CD4-positive, alpha-beta T cell treated with Interleukin-4 for 1 hour (primary cell): ENCODE measurements at places on chromosomes 4 and X.

GRCh38 chr4:123256901-123257300 lies 139.7 kb upstream of the SPRY1 start:
- no peak for DNase-seq

DNA sequence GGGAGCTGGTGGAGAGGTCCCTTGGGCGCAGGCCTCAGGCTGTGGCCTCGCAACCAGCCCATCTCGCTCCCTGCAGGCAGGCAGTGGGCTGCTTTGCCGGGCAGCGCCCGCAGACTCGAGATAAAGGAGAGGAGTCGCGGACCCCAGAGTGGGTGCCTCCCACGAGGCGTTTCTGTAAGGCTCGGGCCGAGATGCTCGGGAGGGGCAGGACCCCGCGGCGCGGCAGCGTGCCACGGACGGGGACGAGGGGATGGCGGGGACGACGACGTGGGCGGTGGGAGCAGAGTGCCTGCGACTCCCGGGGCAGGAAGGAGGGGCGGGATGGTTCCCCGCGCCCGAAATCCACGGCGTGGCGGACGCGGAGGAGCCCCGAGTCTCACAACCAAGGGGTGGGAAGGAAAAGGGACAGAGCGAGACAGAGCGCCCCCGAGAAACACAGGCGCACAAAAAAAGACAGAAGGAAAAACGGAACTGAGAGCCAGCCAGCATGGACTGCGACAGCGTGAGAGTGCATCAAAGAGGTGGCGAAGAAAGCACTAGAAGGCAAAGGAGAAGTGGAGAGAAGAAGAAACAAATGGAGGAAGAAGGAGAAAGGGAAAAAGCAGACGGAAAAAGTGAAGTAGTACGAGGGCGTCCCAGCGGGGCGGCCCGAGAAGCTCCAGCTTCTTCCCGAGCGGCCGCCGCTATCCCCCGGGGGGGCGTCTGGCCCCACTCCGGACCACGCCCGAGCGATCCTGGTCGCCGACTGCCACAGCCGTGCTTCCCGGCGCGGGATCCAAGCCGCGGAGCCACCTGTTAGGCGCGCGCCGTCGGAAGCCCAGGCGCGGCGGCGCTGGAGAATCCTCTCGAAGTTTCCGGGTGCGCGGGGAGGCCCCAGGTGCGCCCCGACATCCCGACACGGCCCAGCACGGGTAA lies 1.5 kb downstream of the BEND4 start:
- peak; percentile 25 for DNase-seq

- DNase-seq, result no peak
Observed at GRCh38 chrX:47500554-47500953, 17.5 kb upstream of the ZNF41 start.

GRCh38 chrX:14508025-14508690 lies 21.2 kb upstream of the GLRA2 start:
- no peak for DNase-seq

DNA sequence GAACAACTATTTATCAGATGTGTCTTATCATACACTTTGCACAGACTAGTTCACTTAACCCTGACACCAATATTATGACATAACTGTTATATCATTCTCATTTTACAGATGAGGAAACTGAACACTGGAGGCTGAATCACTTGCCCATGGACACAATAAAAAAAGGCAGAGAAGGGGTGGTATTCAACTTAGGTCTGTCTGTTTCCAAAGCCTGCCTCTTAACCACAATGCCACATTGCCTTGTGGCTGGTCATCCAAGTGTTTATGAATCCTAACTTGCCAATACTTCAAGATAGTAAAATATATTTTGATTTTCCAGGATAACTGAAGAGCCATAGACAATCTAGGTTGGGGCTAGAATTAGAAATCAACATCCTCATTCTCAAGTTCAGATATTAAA lies 327.8 kb downstream of the NR3C2 start:
- no peak for DNase-seq

- no peak for DNase-seq
Observed at GRCh38 chr4:38989487-38989886, 42.7 kb downstream of the TMEM156 start.

GRCh38 chr4:173272996-173273395 lies 61.2 kb downstream of the HMGB2 start:
- DNase-seq, result no peak

- DNase-seq, result no peak
Observed at GRCh38 chrX:110851780-110852179, 56.2 kb upstream of the CHRDL1 start.

DNA sequence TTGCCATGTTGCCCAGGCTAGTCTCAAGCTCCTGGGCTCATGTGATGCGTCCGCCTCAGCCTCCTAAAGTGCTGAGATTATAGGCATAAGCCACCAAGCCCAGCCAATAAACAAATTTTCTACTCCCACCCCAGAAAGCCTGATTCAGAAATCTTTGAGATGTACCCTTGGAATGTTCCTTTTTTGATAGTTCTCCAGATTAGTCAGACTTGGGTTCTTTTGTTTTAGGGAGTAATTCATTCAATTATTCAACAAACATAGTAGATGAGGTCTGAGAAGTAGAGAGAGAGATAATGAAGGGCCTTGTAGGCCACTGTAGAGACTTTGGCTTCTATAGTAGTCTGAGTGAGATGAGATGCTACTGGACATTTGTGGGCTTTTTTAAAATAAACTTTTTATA lies 27.8 kb downstream of the RP2 start:
- no peak for DNase-seq

- no peak for DNase-seq
Observed at GRCh38 chrX:11666164-11666563, 444 bp upstream of the ARHGAP6 start.

DNA sequence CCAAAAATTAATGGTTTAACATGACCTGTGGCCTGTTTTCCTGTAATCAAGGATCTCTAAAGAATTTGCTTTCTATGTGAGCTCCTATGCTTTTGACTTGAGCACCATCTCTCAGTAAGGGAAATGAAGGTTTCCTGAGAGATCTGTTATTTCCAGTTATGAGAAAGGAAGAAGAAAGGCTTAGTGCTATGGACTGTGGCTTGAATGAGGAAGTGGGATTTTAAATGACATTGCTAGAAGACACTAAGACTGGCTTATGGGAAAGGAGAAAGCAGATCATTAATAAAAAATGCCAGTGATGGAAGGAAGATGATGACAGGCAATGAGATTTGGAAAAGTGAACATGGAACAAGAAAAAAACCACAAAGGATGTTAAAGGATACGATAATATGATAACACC lies 285.4 kb downstream of the OPHN1 start:
- DNase-seq, result no peak

DNA sequence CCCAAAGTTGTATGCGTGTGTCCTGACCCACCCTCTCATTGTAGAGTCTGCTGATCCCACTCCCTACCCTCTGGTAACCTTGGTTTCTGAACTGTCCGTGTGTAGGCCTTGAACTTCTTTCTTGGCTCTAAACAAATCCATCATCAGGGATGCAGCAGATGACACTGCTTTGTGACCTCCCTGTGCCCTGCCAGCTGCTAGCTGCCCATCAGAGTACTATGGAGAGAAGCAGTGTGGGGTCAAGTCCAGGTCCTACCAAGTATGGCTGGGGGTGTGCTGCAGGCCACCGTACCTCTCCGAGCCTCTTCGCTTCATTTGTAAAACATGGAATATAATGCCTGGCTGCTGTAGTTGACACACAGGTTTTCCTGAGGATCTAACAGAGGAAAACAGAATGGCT lies 183.5 kb upstream of the RBPJ start:
- DNase-seq, result no peak

DNA sequence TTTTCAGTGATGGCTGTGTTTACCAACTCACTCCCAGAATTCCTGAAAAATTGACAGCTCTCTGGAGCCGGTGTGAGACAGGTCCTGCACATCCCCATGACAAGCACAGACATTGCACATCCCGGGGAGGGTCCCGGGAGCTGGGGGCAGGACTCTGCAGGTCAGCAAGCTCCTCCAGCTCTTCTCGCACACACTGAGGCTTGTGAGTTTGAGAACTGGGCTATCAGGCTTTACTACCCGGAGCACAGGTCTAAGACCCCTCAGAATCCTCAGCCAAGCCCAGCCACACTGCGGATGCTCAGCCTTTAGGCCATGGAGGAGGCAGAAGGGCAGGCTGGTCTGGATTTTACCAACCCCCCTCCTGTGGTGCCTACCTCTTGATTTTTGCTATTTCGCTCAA lies 5.6 kb upstream of the CLDN24 start:
- no peak for DNase-seq

- DNase-seq, result no peak
Observed at GRCh38 chr4:54497947-54498346, 159.8 kb upstream of the KIT start.

GRCh38 chr4:42357325-42357724 lies 40.0 kb upstream of the SHISA3 start:
- DNase-seq, result no peak

- DNase-seq, result no peak
Observed at GRCh38 chr4:170464614-170465197, 374.9 kb upstream of the AADAT start.

DNA sequence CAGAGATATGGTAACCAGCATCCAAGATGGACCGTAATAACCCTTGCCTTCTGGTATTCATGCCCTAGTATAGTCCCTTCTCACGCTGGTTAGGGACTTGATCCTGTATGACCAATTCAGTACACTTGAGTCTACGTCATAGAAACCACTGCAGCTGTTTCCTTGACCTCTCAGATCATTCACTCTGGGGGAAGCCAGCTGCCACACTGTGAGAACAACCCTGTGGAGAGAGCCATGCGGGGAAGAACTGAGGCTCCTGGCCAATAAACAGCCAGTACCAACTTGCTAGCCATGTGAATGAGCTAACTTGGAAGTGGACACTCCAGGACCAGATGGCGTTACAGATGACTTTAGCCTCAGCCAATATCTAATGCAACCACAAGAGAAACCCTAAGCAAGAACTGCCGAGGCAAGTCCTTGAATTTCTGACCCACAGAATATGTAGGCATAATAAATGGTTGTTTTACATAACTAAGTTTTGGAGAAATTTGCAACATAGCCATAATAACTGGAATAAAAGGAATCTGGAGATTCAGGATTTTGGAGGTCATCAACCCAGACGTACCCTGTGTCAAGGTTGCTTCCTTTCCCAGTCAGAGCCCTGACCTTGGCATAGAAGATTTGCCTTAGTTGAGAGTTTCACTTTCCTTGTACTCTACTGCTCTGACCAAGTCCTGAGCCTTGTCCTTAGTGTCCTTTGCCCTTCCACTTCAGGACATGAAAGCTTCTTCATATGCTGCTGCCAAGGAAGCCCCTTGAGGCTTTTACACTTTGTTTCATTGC lies 87.3 kb upstream of the ZNF81 start:
- no peak for DNase-seq

DNA sequence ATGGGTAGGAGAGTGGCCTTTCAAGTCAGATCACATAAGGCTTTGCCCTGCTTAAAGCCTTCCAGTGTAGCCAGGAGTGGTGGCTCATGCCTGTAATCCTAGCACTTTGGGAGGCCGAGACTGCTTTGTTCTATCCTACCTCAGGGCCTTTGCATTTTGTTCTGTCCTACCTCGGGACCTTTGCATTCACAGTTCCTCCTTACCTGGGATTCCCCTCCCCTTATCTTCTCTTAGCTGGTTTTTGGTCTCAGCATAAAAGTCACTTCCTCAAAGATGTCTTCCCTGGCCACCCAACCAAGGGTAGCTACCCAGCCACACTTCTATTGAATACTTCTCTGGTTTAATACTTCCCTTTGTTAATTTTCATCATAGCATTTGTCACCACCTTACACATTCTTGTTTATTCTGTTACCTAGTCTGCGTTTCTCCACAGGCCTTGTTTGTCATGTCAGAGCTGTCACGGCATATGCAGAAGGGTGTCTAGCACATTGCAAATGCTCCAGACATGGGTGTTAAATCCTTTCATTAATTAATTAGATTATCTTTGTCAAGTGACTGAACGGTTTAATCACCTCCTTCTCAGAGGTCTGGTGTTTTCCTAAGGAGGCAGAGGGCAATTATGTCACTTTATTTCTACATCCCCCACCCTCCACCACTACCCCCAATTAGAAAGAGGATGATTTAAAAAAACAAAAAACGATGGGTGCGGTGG lies 11.3 kb upstream of the SETD7 start:
- no peak for DNase-seq

- DNase-seq, result no peak
Observed at GRCh38 chr4:152463562-152463961, 72.3 kb downstream of the FBXW7 start.

DNA sequence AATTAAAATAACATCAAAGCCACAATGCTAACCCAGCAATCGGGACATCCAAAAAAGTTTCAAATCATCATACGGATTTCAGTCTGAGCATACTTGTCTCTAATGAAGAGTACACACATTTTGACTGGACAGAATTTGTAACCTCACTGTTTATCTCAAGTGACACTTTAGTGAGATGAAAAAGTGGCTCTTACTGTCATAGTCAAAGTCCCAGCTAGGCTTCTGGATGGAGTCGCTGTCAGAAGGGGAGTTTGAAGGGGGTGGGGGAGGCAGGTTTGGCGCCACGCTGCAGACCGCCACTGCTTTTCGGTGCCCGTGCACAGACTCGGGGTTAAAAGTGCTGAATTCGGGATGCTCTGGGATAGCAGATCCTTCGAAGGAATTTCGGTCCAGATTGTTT lies 41.0 kb upstream of the MTNR1A start:
- no peak for DNase-seq

DNA sequence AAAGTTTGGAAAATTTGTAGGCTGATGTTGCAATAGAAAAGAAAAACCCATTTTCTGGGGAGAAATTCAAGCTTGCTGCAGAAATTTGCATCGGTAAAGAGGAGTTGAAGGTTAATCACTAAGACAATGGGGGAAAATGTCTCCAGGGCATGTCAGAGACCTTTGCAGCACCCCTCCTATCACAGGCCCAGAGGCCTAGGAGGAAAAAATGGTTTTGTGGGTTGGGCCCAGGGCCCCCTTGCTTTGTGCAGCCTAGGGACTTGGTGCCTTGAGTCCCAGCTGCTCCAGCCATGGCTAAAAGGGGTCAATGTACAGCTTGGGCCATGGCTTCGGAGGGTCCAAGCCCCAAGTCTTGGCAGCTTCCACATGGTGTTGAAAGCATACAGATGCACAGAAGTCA lies 17.8 kb downstream of the TMSB15A start:
- DNase-seq, result no peak

GRCh38 chr4:142040043-142040442 lies 403.7 kb downstream of the IL15 start:
- no peak for DNase-seq
